ENCODE measurements at places on chromosomes 4 and X.
A peak's percentile ranks its signal among the peaks of the same experiment; 100 is the strongest.

DNA sequence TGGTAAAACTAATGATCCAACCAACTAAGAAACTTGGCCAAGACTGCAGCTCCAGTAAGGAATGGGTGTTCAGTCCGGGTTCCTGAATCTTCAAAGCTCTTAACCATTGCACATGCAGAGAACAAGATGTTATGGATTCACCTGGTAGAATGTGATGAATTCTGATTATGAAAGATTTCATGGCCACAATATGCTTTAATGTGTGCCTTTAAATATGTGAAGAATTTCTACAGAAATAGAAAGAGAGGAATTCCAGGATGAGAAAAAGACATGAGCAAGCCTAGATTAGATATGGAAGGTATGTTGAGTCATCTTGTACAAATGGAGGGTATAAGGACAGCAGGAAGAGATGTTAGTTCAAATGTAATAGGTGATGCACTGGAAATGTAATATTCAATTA is 472.2 kb upstream of the TENM3 start:
- no peak for DNase-seq

- no peak for DNase-seq
Measured at GRCh38 chr4:68451246-68452211, 4.3 kb downstream of the TMPRSS11E start.

- no peak for DNase-seq
Measured at GRCh38 chr4:128349921-128350320, 62.3 kb upstream of the PGRMC2 start.

DNA sequence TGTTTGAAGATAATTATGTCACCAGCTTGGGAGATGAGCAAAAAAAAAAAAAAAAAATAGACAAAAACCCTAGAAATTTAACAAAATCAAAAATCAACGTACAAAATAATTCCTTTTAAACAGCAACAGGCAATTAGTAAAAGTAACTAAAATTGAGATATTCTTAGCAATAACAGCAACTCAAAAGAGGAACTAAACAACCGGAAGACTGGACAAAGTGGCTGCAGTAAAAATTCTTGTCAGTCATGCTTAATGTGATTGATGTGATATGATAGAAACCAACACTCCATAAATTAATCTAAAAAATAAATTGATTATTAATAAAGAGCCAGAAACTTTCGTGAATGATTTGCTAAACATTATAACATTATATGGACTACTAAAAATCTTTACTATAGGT is 1534.6 kb upstream of the AGA start:
- no peak for DNase-seq

GRCh38 chr4:155974476-155974749 is 20.7 kb upstream of the CTSO start:
- peak; percentile 62 for DNase-seq

Data from activated CD4-positive, alpha-beta T cell treated with anti-CD3 and anti-CD28 coated beads, Interleukin-2, amount 10 ng/mL, durations not matched to agents 24 days and 14 days (primary cell).